Fibroblast of lung (primary cell): ENCODE measurements at places on chromosomes 6 and 20. TPM values are rescaled to one million over a fixed set of nuclear protein-coding genes. Genes with fewer than 3 reads are reported as not detected.

HLA-DPB1 gene
- total RNA-seq, result 1.3 and 5.4 TPM in 2 replicates

CTAGE9 gene
- total RNA-seq, result not detected in 2 replicates

ZC3H12D gene
- total RNA-seq, result under 0.01 and 0.17 TPM in 2 replicates

TGM3 gene
- under 0.01 TPM in 1 of 2 replicates, not detected in the other for total RNA-seq

TOX2 gene
- total RNA-seq, result 4.4 and 5.9 TPM in 2 replicates
